M059J (cell line): ENCODE measurements at places on chromosomes 5 and 9. TPM values are rescaled to one million over a fixed set of nuclear protein-coding genes. Genes with fewer than 3 reads are reported as not detected.
A peak's percentile ranks its signal among the peaks of the same experiment; 100 is the strongest.

DNA sequence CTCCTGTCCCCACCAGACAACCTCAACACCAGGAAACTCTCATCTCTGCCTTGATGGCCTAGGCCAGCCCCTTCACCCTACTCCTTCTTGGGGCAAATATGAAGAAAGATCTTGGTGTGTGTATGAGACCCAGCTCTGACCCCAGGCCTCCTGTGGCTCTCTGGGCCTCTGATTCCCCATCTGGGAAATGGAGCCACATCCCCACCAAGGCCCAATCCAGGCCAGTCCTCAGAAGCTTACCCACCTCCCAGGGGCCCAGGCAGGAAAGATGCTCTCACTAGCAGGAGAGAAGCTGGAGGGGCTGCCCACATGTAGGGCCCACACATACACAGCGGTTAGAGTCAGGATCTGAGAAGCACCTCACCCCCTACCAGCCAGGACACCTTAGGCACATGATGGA, 38.9 kb downstream of the BICD2 start:
- no peak for DNase-seq

ZCCHC10 gene
- 45.1 and 46.4 TPM in 2 replicates for total RNA-seq

PLAA gene
- 48.4 and 52.7 TPM in 2 replicates for total RNA-seq

DNA sequence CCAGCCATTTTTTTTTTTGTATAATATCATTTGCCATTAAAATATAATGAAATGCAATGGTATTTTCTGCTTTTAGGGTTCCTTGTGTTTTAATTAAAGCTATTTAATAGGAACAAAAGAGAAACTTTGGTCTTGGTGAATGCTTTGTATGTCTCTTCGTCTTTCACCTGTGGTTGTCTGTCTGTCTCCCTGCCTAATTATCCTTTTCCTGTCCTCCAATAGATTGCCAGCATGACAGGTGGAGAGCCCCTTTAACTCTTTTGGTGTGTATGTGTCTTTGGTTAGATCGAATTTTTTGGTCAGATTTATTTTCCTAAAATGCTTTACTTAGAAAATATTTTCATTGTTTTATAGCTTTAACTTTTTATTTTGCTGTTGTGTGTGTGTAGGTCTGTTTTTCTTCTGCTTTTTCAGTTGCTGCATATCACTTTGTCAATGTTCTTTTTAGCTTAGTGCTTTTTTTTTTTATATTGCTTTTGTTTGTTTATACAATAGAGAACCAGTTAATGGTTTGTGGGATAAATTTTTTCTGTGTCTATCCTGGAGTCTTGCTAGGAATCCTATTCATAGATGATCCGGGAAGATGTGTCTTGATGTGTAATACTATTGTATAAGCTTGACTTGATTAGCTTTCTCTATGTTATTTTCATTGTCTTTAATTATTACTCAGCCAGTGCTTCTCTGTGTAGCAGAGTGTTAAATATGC, 8.6 kb downstream of the CHMP5 start:
- DNase-seq: peak; percentile 53

ADAMTS12 gene
- total RNA-seq: 13.5 and 16.7 TPM in 2 replicates

PDGFRB gene
- total RNA-seq: 23.5 and 44.4 TPM in 2 replicates

- no peak for DNase-seq
These were observed 9.5 kb upstream of the BARX1 start for GRCh38 chr9:93964685-93965084.

DNA sequence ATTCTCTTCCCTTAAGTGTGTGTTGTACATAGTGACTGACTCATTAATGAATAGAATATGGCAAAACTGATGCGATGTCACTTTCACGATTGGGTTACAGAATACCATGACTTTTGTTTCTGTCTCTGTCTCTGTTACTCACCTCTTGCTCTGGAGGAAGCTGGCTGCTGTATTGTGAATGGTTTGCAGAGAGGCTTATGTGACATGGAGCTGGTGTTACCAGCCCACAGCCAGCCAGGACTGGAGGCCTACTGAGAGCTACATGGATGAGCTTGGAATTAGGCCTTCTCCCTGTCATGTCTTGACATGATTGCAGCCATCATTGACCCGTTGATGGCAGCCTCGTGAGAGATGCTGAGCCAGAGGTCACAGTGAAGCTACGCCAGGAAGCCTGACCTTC, 161.9 kb downstream of the TAF11L14 start:
- DNase-seq: no peak
